C1 segment of cervical spinal cord (tissue), 14 donors: ENCODE measurements at places on chromosomes 6 and 20.

- DNase-seq: no peak
Observed at GRCh38 chr6:82362878-82363427, 664 bp upstream of the TPBG start.

- DNase-seq: no peak
Observed at GRCh38 chr6:96992343-96992730, 67.8 kb downstream of the KLHL32 start.

DNA sequence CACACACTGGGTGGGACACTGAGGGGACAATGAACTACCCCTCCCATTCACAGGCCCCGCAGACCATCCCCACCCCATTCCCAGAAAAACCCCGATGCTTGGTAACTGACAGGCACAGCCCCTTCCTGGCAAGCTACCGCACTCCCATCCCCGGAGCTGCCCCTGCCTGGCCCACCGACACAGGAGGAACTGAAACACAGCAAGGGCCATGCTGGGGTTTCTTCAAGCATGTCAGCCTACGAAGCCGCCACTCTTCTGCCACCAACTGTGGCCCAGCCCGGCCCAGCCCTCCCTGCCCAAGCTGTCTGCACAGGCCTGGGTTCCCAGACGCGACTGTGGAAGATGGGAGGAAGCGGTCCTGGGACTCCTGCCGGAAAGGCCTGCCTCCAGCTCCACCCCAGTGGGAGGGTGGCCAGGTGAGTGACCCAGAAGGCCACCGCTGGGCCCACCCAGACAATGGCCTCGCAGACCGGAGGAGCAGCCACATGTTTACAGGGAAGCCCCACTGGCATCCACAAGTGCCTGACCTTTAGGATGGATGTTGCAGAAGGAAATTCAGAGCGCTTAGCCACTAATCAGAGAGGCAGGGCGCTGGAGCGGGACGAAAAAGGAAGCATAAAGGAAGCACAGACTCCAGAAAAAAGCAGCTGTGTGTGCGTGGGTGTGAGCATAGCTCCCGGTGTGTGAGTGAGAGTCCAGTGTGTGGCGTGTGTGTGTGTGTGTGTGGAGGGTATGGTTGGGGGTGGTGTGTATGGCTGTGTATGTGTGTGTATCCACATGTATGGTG is 91.6 kb downstream of the PRND start:
- no peak for DNase-seq

- no peak for DNase-seq
Observed at GRCh38 chr6:53673162-53673727, 7.7 kb upstream of the KLHL31 start.

DNA sequence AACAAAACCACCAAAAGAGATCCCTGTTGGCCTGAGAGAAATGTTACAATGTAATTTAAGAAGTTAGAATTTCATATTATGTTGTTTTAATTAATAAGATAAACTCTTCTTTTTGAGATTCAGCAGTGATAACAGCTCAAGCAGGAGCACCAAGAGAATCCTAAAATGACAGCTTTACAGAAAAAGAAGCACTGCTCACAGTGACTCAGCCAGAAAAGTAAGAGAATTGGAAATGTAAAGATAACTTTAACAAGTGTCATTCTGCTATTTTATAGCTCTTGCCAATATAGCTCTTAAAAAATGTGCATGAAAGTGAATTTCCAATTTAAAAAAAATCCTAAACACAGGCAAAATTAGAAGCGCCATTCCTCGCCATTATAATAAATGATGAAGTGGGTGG is 111.3 kb downstream of the UBE3D start:
- DNase-seq: no peak

GRCh38 chr6:41639809-41640371 is 1.6 kb downstream of the MDFI start:
- DNase-seq: no peak

DNA sequence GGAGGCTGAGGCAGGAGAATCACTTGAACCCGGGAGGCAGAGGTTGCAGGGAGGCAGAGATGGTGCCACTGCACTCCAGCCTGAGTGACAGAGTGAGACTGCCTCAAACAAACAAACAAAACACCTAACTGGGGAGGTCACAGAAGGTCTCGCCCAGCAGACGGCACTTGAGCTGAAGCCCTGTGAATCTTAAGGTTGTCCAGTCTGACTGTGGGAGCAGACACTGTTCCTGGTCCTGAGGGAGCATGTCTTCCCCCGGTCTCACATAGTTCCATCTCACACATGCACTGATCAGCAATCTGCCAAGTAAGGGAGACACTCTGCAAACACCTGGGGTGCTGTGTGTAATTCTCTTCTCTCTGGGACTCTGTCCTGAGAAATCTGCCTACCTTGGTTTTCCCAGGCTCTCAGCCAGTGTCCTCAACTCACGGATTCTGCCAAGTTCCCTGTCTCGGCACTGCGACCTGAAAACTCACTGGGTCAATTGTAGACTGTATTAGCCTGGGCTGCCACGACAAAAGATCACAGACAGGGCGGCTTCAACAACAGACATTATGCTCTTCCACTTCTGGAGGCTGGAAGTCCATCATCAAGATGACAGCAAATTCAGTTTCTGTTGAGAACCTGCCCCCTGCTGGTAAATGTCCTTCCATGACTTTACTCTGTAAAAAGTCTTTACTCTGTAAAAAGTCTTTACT is 94.3 kb downstream of the JPH2 start:
- no peak for DNase-seq

DNA sequence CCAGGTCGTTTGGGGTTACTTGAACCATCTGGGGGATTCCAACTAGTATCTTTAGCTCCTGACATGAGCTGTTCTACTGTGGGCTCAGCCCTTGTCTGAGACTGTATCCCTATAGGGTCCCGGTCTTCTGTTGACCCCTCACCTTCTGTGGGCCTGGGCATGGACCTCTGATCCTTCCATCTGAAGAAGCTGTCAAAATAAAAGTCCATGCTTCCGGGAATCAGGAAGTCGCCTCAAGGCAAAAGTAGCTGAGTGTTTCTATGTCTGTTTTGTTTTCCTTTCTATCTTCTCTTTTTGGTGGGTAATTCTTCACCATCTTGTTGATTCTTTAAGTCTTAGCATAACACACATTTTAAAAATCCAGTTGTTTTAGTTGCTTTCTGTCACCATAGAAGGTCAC is 30.3 kb downstream of the ITPR3 start:
- no peak for DNase-seq

DNA sequence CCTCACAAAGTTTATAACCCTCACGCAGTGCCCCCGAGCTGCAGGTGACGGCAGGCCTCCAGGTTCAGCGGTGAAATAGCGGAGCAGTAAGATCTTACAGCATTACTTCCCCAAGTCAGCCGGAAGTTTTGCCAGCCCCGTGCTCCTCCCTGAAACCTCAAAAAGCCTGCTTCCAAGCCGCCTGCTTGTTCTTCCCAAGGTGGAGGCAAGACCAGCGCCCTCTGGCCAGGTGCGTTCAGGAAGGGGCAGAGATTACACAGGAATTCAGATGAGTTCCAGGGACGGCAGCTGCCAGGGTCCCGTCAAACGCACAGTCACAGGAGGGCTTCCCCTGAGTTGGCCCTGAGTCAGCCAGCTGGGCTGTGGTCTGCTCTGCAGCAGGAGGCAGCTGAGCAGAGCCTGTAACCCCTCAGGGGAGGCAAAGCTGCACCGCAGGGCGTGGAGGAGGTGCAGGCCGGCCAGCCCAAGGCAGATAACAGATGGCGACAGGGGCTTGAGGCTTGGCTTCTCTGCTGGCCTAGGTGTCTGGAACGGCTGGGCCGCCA is 124.1 kb upstream of the RPS6KA2 start:
- DNase-seq: no peak

- no peak for DNase-seq
Observed at GRCh38 chr6:159490298-159490937, 202.6 kb downstream of the SOD2 start.

DNA sequence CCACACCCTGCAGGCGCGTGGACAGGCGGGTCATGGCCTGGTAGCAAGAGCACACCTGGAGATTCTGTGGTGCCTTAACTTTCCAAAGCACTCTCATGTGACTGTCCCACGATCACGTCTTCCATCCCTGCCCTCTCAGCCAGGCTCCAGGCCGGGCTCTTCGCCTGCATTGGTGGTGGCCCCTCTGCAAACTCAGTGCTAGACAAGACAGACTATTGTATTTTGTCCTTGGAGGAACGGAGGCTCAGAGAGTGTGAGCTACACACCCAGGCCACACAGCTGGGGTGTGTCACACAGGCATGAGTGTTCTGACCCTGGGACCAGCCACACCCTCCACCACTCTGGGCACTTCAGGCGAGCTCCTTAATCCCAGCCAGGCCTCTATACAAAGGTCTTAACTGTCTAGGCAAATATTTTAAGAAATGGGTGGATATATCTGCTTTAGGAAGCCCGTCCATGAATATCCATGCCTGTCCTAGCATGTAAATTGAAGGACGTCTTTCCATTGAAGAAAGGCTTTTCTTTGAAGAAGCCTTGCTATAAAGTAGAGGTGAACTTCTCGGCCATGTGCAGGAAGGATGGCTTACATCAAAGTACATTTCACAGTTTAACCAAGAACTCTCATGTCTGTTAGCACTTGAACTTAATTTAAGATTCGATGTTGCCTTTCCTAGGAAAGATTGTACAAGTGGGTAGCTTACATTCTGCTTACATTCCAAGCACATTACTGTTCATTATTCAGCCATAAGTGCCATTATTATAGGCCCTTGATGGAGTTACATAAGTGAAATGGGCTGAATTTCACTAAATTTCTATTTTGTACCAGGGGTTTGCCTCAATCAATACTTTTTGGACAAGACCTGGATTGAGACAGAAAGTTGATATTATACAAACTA is 263.9 kb downstream of the DLL1 start:
- DNase-seq: no peak

- DNase-seq: no peak
Observed at GRCh38 chr6:3041147-3041546, 27.1 kb upstream of the RIPK1 start.

GRCh38 chr6:111872401-111873177 is 663 bp downstream of the FYN start:
- no peak for DNase-seq

DNA sequence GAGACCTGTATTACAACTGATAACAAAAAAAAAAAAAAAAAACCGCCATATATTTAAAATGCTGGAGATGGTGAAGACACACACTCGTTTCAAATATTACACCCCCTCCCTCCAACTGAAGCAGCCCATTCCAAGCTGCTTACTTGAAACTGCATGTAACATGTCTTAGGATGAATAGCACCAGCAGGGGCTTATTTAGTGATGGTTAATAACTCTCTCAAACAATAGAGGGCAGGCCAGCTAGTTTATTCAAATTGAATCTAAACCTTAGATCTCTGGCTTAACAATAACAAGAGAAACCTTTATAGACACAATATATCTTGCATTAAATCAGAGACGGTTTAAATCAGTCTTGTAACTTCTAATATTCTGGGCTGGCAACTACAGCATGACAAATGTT is 9.3 kb upstream of the JPH2 start:
- no peak for DNase-seq

DNA sequence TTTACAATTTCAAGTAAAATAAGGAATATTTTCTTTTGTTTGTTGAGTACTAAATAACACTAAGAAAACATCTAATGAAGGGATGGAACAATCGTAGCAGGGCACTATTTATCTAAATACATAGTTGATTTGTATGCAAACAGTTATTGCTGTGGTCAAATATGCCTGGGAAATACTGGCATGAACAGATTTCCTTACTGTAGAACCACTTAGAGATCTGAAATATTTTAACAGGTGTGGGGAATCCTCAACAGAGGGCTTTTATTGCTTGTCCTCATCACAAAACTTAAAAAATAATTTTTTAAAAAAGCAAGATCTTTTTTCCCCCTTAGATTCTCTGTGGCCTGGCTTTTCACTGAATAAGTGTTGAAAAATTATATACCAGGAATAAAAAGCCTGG is 233.0 kb upstream of the FAM83B start:
- no peak for DNase-seq

GRCh38 chr6:65938000-65938399 is 231.0 kb upstream of the EYS start:
- no peak for DNase-seq

GRCh38 chr6:55450005-55450404 is 122.7 kb downstream of the GFRAL start:
- DNase-seq: no peak

DNA sequence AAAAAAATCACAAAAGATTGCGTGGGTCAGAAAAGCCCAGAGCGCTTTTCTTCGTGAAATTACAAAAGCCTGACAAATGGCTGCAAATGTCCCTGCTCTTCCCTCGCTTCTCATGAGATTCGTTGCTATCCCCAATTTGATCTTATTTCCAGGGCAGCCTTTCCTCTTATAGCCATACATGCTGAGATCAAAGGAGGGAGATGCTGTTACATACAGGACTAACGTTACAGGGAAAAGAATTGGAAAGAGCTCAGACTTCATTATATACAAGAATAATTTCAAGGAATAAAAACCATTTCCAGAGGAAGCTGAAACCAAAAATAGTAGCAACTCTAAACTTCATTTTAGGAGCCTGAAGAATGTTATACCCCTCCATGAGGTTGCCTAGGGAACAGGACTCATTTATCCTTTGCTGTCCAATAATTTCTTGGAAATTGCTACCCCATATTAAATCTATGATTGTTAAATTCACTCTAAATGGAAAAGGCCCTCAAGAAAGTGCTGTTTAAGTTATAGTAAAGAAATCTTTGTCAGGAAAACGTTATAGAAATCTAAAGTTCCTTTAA is 81.0 kb downstream of the METTL24 start:
- DNase-seq: no peak

- DNase-seq: no peak
Observed at GRCh38 chr20:29740601-29740950, 1516.9 kb upstream of the DEFB115 start.

DNA sequence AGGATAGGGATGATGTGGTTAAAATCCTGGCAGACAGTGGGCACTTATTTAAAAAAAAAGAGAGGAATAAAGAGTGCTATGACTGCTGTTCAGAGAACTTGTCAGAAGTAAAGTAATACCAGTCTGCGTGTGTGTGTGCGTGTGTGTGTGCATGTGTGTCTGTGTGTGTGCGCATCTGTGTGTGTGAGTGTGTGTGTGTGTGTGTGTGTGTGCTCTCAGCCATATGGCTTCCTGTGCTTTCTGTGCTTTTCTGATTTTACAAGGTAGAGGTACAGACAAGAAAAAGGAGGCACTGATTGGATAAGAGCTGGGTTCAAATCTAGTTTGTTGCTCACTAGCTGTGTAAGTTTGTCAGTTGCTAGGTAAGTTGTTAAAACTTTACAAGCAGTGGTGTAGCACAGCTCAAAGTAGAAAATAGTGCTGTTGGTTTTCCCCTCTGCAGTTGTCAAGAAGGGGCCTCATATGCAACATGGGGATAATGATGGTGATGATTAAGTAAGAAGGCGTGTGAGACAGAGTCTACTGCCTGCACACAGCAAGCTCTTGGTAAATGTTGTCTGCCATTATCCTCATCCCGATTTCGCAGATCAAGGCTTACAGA is 155.3 kb upstream of the ZNF217 start:
- DNase-seq: no peak

DNA sequence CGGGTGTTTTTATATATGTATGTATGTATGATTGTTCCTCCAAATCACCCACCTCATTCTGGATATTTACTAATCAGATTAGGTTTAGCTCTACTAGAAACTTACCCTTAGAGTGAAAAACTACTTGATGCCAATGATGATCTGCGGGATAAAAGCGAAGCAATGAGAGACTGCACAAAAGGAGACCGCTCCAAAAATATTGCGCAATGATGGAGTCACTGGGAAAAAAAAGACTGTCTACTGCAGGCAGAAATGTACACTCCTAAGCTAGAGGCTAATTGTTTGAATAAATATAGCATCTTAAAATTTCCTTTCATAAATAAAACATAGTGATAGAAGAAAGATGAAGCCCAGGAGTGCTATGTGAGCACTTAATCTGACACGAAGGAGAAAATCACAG is 7.3 kb downstream of the RAB32 start:
- no peak for DNase-seq
